ENCODE measurements at places on chromosomes 1 and 21.

DNA sequence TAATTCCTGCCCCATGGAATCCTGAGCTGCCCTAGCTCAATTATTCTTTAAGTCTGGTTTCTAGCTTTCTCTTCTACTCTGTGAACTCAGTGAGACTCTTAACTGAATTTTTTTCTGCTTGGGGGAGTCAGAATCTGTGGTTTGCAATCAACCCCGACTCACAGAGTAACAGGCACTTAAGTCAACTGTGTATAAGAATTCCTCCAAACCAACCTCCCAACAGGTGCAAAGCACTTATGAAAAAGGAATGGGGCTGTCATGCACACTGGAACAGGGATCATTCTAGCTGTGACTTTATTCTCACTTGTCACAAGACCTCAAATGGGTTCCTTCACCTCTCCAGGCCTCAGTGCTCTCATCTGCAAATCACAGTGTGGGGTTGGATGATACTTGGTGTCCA, 60.3 kb upstream of the SYT6 start:
- no peaks in the 10 kb centered on the region for H3K27me3 ChIP-seq
- no peak overlapping the region for H3K27ac ChIP-seq
- H3K4me3 ChIP-seq: no peak overlapping the region
- no peaks in the 10 kb centered on the region for H3K36me3 ChIP-seq
- H3K4me1 ChIP-seq: no peaks in the 10 kb centered on the region

- H3K4me1 ChIP-seq: no peaks in the 10 kb centered on the region
- H3K36me3 ChIP-seq: no peaks in the 10 kb centered on the region
- H3K4me3 ChIP-seq: no peak overlapping the region
- DNase-seq: no peak
- no peak overlapping the region for H3K27ac ChIP-seq
Observed at GRCh38 chr1:38050397-38051078, 3.9 kb upstream of the POU3F1 start.

DNA sequence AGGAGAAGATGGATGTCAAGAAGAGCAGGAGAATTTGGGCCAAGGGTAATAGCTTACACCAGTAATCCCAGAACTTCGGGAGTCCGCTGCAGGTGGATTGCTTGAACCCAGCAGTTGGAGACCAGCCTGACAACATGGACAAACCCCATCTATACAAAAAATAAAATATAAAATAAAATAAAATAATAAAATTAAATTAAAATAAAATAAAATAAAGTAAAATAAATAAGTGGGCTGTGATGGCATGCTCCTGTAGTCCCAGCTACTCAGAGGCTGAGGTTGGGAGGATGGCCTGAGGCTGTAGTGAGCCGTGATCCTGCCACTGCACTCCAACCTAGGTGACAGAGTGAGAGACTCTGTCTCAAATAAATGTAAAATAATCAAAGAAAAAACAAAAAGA, 1946.7 kb downstream of the MRPL39 start:
- no peak overlapping the region for H3K4me3 ChIP-seq
- H3K27ac ChIP-seq: no peak overlapping the region
- H3K36me3 ChIP-seq: no peaks in the 10 kb centered on the region
- no peak for DNase-seq
- H3K4me1 ChIP-seq: peaks cover 9% of the 10 kb centered on the region

DNA sequence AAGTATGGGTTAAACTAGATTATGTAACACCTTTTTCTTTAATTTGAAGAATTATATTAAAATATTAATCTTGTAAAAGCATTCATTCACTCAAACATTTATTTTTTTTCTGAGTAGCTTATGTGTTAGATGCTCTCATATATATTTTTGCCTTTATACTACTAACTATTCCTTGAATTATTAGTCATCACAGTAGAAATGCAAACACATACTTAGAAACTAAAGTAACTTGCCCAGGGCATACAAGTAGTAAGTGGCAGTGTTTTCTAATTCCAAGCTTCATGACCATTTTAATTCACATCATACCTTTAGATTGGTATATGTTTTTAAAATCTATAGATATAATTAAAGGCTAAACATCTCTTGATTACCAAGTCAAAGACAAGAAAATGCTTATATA, 1271.0 kb downstream of the BRINP3 start:
- no peak for DNase-seq
- no peaks in the 10 kb centered on the region for H3K4me1 ChIP-seq
- H3K27ac ChIP-seq: no peak overlapping the region

All from cardiac muscle cell (in vitro differentiated cells and primary cell).